ENCODE measurements at places on chromosomes 4 and X. TPM values are rescaled to one million over a fixed set of nuclear protein-coding genes. Genes with fewer than 3 reads are reported as not detected.

Gene CASK
- 85.4 TPM for total RNA-seq

DNA sequence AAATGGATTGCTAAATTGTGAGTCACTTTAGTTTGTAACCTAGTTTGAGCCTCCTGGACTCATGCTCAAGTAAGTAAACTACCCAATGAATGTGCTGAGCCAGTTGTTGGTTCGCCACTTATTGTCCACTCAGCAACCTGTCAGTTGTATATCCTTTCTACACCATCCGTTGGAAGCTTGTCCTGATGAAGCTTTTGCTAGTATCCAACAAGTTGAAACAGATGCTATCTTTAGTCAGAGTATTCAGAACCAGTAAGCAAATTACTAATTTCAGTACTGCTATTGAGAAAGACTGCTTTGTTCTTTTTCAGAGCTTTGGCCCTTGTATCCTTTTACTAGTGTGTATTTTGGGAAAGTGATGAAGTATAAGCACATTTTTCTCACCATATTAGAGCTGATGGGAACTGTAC, 4.3 kb upstream of the NAA15 start:
- no peak for DNase-seq

Gene HSFX1
- total RNA-seq = 0.59 TPM

- no peak for DNase-seq
These were observed 3.5 kb downstream of the GUCY1B1 start for GRCh38 chr4:155762334-155762733.

Gene DHRSX
- 25.6 TPM for total RNA-seq

DNA sequence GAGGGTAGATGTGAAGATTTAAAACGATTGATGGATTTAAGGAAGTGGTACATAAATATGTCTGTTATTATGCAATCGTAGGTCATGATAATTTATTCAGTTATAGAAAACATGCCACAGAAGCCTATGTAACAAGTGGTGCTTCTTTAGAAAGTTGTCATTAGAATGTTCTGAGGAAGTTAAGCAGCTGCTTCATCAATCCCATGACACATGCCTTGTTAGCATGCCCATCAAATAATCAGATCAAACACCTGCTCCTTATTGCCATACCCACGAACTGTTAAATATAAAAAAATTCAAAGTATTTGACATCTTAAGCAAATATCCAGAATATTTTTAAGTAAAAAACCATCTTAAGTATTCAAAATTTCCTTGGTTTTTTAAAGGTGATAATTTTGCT, 76.4 kb upstream of the MYOZ2 start:
- DNase-seq = no peak

DNA sequence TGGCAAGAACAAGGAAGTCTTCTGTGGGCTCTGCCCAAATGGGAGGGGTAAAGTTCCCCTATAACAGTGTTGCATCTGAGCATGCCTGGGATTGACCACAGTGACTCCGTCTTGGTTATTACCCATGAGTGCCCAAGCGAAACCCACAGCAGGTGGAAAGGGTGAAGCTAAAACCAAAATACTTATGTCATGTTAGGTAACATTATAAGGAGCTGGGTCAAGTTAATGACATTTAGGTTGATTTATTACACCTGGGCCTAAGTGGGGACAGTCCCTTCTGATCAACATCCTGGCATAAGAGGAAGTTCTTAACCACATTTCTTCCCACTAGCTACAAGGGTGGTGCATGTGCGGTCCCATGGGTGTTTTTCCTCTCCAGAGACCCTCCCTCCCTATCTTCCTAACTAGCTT, 1.3 kb upstream of the ZNF732 start:
- DNase-seq = no peak

GRCh38 chrX:24426921-24427746, 38.0 kb upstream of the PDK3 start:
- no peak for DNase-seq

- peak; percentile 9 for DNase-seq
These were observed 212.4 kb upstream of the GRID2 start for GRCh38 chr4:92091335-92091734.

Gene SLC10A4
- total RNA-seq = 0.24 TPM

Gene GLOD5
- total RNA-seq = not detected

- DNase-seq = no peak
These were observed 54.2 kb downstream of the PLAC1 start for GRCh38 chrX:134603806-134604700.

DNA sequence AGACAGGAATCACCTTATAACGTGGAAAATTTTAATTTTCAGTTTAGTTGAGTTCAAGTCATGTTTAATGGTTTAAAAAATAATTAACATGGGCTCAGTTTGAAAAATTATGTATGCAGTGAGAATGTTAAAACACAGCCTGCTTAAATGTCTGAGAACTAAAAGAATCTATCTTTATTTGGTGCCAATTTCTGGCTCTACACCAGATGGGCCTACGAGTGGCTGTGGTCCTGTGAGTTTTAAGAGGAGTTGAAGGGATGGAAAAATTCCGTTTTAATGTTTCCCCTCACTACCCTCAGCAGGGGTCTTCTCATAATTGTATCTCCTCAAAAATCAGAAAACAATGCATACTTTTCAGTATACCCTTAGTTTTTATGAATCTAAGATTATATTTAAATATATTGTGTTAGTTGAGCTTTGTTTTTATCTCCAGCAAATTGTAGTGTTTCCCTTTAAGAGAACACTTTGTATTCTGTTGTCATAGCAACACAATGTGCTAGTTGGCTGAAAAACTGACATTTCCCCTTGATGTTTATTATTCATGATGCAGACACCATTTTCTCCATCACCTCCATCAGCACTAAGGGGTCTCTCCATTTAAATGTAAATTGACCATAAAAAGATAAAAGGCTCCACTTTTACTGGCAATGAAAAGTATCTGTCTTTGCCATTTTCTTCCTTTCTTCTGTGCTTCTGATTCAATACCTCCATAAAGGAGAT, 393.5 kb upstream of the GRIA3 start:
- no peak for DNase-seq

Gene LNX1
- total RNA-seq = 0.43 TPM

Gene PDCL2
- total RNA-seq = not detected

- DNase-seq = no peak
These were observed 1286.9 kb downstream of the ADGRL3 start for GRCh38 chr4:62487016-62487415.

DNA sequence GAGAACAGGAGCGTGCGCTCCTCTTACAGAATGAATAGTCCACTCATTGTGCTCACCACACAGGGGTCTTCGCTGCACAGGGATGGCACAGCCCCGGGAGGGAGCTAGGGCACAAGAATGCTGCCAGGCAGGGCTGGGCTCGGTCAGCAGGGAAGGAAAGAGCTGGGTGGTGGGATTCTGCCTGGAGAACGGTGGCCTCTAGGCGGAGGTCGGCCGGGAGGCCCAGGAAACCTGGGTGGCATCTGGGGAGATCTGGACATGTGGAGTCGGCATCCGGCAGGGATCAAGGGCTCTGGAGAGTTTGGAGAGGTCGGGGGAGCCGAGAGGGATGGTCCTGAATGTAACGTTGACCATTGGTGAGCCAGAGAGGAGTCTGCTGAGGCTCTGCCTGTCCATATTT, 46.5 kb upstream of the PSAPL1 start:
- no peak for DNase-seq

GRCh38 chrX:42930951-42931350, 153.0 kb upstream of the PPP1R2C start:
- no peak for DNase-seq

Gene GC
- not detected for total RNA-seq

- DNase-seq = no peak
These were observed 15.0 kb upstream of the SLC25A5 start for GRCh38 chrX:119453202-119453601.

Gene ALAS2
- total RNA-seq = 0.31 TPM

- no peak for DNase-seq
These were observed 72.2 kb downstream of the RASGEF1B start for GRCh38 chr4:81399306-81400086.

DNA sequence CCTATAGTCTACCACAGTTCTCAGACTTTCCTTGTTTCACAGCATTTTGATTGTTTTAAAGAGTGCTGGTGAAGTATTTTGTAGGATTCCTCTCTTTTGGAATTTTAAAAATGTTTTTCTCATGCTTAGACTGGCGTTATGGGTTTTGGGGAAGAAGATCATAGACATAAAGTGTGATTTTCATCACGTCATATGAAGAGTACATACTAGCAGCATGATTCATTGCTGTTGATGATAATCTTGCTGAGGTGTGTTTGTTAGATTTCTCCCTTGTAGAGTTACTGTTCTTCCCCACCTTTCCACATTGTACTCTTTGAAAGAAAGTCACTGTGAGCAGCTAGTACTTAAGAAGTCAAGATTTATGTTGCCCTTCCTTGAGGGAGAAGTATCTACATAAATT, 396.1 kb upstream of the GNPDA2 start:
- no peak for DNase-seq

DNA sequence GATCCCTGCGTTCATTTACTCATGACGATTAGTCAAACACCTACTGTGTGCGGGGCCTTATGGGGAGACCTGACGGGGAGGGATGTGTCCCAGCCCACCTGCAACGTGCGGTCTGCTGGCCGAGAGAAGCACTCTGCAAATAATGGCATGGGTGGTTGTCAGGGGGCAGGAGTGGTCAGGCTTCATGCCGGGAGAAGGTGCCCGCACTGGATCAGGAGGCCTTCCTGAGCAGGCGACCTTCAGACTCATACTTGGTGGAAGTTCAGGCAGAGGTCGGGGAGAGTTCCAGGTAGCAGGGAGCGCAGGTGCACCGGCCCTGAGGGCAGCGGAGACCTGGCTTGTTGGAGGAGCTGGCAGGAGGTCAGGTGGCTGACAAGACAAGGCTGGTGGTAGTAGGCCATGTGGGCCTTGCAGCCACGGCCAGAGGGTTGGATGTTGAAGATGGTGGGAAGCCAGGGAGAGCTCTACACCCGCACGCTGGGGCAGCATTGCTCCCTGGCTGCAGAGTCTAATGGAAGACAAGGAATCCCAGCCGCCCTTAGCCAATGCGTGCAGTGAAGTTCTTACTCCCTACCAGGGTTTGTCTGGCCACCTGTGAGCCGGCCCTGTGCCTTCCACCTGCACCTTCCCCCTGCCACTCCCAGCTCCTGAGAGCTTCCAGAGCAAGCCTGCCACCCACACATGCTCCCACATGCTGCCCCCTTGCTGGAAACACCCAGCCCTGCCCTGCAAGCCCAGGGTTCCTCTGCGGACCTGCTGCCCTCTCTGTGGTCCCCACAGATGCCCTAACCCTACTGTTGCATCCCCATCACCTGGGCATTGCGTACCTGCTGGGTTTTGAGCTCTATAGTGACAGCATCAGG, 97.3 kb downstream of the PSAPL1 start:
- DNase-seq = no peak

DNA sequence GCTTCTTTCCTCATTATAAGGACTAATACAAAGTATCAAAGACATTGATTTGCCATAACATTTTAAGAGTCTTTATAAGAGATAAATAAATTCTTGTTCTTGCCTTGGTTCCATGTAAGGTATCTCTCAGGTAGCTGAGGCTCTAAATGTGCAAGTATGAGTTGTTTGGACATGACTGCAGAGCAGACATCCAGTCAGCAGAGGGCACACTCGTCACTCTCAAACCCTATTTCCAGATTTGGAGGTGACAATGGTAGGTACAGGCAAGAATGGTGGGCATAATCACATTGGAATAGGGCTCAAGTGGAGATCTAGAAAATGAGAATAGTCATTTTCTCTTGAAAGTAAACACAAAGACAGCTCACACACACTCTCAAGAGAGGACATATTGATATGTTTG, 133.3 kb upstream of the ZIC3 start:
- DNase-seq = peak; percentile 51

- peak; percentile 8 for DNase-seq
These were observed 21.9 kb upstream of the FAM47C start for GRCh38 chrX:36986231-36986630.

Gene KLHL13
- 22.1 TPM for total RNA-seq

DNA sequence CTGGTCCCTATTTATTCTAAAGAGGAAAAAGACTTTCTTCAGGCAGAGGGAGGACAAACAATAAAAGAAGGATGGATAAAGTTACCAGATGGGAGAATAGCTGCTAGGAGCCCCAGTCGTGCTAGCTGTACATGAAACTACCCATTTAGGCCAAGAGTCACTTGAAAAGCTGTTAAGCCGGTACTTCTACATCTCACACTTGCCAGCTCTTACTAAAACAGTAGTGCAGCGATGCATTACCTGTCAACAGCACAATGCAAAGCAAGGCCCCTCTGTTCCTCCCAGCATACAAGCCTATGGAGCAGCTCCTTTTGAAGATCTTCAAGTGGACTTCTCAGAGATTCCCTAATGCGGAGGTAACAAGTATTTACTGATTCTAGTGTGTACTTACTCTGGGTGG, 1138.8 kb downstream of the ARAP2 start:
- no peak for DNase-seq

GRCh38 chr4:152957437-152958171, 21.5 kb downstream of the FHDC1 start:
- DNase-seq = no peak

Gene SYTL4
- total RNA-seq = 0.39 TPM

DNA sequence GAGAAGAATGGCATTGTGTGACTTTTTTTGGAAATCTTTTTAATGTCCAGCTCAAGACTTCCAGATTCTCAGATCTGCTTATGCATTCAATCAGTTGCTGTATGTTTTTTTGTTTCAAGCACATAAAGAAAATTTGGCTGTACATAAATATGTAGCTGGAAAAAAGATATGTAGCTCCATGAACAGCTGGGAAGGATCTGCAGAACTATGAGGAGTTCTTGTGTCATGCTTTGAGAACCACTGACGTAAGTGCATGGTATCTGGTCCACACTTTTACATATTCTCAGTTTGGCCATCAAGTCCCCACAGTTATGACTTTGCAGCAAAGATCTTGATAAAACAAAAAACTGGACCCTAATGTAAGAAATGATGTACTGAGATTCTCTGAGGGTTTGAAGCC, 165.9 kb downstream of the KIT start:
- no peak for DNase-seq

DNA sequence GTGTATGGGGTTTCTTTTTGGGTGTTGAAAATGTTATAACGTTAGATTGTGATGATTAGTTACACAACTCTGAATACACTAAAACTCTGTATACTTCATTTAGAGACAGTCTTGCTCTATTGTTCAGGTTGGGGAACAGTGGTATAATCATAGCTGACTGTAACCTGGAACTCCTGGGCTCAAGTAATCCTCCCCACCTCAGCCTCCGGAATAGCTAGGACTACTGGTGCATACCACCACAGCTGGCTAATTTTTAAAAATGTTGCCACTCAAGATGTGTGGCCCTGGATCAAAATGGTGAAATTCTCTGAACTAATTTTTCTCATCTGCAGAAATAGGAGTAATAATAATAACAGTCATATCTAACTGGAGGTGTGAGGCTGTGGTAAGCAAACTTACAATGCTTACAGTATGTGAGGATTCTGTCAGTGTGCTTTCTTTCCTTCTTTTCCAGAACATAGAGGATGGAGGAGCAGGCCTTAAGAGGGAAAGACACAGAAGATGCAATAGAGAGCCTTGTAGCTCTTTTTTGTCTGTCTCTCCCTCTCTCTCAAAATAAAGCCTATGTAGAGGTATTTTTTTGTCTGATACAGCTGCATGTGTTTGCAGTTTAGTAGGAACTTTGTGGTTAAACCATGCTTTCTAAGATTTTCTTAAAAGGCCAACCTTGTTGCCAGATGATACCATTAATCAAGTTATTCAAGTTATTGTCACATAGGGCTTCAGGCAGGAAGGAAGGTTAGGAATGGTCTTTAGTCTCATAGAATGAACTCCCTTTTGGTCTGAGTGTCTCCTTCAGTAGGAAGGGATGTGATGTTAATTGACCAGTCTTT, 7.5 kb downstream of the ADD1 start:
- no peak for DNase-seq
